ENCODE measurements at places on chromosomes 16 and 17.

- no peak for DNase-seq
These were observed 17.2 kb upstream of the RBFOX3 start for GRCh38 chr17:79627766-79628690.

DNA sequence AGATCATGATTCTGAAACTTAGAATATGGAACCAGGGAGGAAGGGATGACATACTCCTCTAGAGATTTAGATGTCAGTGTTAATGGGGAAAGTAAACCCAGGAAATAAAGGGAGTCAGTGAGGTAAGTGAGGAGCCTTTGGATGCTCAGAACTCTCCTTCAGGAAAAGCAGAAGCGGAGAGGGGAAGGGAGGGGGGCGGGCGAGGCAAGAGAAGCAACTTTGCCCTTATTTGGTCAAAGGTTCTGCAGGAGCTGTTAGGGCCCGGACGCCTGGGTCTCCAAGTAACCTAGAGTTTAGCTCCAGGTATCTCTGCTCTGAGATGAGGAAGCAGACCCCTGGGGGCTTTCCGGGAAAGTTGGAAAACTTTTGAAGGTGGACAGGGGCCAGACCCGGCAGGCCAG, 1.3 kb downstream of the PFN1 start:
- DNase-seq, result no peak

DNA sequence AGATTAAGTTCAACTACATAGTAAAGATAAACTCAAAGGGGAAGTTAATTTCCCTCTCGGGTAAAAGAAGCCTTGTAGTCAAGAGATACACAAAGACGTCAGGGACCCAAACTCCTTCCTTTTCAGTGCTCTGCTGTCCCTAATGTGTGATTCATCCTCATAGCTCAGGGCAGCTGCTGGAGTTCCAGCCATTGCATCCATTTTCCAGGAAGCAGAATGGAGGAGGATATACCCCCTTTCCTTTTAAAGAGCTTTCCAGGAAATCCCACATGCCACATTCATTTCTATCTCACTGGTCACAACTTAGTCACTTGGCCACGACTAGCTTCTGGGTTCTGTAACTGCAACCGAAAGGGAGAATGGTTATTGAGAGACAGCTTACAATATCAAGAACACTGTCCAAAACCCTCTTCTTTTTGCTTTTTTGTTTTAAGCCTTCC, 95.3 kb downstream of the SOCS1 start:
- no peak for DNase-seq

DNA sequence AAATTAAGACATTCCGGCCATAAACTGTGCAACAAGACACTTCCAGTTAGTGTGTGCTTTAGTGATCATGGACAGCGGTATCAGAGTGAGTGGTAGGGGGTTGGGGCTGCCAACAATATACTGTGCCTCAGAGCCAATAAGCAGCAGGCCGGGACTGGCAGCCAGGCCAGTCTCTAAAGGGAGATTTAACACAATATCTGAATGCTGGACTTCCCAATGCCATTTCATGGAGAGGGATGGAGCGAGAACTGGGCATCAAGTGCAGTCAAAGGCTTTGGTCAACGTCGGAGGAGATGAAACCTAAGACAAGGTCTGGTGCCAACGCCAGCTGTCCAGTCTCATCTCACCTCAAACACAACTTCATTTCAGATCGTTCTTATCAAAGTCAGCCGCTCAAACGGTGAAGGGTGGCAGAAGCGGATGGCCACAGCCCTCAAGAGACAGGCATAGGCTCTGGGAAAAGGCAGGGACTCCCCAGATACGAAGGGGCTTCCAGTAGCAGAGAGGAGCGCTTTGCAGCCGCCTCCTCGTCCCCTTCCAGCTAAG, 935 bp downstream of the USP32 start:
- DNase-seq, result no peak

DNA sequence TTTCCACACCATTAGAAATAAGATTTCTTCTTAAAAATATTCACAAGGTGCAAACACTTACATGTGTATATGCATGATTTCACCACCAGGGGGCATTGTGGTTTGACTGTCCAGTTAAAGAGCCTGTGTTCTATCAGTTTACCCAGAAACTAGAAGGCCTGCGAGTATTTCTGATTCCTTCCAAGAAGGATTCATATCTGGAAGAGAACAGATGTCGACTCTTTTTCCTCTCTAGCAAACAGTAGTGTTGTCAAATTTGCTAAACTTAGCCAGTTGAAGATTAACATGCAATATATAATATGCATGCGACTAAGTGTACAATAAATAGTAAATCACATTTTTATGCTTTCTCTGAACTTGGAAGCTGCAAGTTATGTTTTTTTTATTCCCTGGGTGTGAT, 404.1 kb downstream of the WWOX start:
- DNase-seq, result peak; percentile 10

GRCh38 chr16:11597235-11598095, 10.7 kb upstream of the LITAF start:
- no peak for DNase-seq

DNA sequence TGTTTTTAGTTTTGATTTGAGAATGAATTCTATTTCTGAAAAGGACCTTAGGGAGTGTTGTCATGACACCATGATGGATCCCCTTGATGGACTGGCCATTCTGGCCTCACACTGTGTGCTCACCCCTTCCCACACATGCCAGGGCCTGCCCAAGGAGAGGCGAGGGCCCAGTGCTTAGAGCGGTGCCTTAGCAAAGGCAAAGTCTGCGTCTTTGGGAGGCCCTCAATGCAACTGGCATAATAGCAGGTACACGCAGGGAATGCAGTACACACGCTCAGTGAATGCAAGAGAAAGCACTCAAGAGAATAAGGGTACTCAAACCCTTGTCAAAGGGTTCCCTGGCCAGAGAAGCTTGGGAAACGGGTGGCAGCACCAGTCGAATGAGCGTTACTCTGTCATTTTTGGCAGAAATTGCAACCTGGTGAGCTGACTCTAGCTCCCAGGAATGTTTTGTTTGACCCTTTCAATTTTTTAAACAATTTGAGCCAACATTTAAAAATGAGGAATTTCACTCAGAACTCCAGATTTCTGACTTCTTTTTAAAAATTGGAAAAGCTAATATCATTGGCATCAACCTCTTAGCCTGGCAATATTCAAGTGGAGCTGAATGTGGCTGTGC, 32.1 kb downstream of the NKD1 start:
- DNase-seq, result no peak

GRCh38 chr17:413016-413350, 60.4 kb upstream of the RPH3AL start:
- no peak for DNase-seq

GRCh38 chr16:87666919-87667318, 64.6 kb downstream of the JPH3 start:
- DNase-seq, result no peak

DNA sequence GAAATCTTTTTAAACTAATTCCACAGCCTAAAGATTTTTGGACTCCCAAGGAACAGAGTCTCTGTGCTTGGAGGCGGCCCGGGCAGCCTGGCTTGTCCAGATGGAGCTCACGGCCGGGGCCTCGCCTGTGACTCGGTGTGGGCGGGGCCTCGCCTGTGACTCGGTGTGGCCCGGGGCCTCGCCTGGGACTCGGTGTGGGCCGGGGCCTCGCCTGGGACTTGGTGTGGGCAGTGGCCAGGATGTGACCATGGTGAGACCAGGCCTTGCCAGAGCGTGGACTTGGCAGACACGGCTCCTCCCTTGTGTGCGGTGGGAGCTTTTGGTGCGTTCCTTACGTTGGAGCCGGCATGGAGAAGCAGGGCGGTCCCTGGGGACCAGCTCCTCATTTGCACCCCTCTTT, 92.3 kb downstream of the METRNL start:
- DNase-seq, result no peak

DNA sequence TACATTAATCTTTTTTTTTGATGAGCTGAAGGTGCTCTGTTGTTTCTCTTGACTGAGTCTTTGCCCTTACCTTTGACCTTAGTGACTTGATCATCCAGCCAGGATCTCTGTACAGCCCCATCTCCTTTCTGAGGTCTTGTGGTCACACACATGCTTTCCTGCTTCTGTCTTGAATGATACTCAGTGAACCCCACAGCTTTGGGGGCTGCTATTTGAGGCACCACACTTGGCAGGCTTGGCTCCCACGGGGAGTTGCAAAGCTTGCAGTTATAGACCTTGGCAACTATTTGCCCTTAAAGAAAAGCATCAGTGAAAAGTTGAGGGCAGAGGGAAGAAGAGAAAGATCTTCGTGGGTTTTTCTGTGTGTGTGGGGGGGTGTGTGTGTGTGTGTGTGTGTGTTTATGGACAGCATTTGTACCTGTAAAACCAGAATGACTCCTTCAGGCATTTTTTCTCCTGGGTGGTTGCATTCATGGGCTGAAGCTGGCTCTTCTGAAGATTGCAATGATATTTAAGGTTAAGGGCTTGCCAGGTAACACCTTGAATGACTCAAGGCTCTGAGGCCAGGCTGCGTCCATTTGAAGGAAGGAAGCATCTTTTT, 101.6 kb downstream of the MSI2 start:
- no peak for DNase-seq
